ENCODE measurements at places on chromosomes 16 and 17. TPM values are rescaled to one million over a fixed set of nuclear protein-coding genes. Genes with fewer than 3 reads are reported as not detected.
A peak's percentile ranks its signal among the peaks of the same experiment; 100 is the strongest.

- peak overlapping the region; percentile 39 for H3K4me3 ChIP-seq
- no peak for DNase-seq
- H3K36me3 ChIP-seq = no peaks in the 10 kb centered on the region
- peaks cover 13% of the 10 kb centered on the region for H3K4me1 ChIP-seq
- no peak overlapping the region for H3K27ac ChIP-seq
- no peaks in the 10 kb centered on the region for H3K27me3 ChIP-seq
Measured at GRCh38 chr17:64411999-64412771, 21.5 kb upstream of the PECAM1 start.

Gene FLOT2
- 60.1 TPM for total RNA-seq

Gene SEPTIN1
- 169 TPM for total RNA-seq

DNA sequence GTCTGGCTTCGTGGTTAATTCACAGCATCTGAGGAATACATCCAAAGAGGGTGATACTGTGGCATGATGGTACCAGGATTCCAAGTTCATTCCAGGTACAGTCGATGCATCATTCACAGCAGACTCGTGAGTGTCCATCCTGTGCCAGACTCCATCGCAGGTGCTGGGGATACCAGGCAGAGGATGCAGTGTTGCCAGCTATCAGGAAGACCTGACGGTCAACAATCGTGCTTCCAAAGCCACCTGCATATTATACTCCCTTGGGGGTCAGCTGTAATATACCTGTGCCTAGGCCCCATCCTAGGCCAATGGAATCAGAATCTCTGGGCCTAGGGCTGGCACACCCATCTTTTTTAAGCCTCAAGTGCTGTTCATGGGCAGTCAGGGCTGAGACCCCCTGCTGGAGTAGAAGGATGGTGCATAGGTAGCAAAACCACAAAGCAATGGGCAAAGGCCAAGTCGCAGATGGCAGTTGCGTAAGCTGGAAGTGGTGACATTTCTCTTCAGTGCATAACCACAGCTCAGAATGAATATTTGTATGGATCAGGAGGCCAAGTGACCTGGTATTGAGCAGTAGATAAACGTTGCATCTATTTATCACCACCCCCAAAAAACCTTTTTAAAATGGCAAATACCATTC is 42.9 kb upstream of the C16orf78 start:
- DNase-seq = no peak
- no peaks in the 10 kb centered on the region for H3K36me3 ChIP-seq
- H3K4me1 ChIP-seq = no peaks in the 10 kb centered on the region
- H3K27ac ChIP-seq = no peak overlapping the region

- H3K27ac ChIP-seq = no peak overlapping the region
- DNase-seq = peak; percentile 13
- no peaks in the 10 kb centered on the region for H3K36me3 ChIP-seq
- H3K4me3 ChIP-seq = no peak overlapping the region
- H3K27me3 ChIP-seq = peaks cover 9% of the 10 kb centered on the region
Measured at GRCh38 chr16:87276091-87276701, 41.0 kb downstream of the C16orf95 start.

- peaks cover 36% of the 10 kb centered on the region for H3K4me1 ChIP-seq
- H3K36me3 ChIP-seq = peaks cover 7% of the 10 kb centered on the region
- no peaks in the 10 kb centered on the region for H3K27me3 ChIP-seq
- DNase-seq = no peak
- peak overlapping the region; percentile 11 for H3K27ac ChIP-seq
Measured at GRCh38 chr17:80830020-80830780, 161.4 kb upstream of the CHMP6 start.

DNA sequence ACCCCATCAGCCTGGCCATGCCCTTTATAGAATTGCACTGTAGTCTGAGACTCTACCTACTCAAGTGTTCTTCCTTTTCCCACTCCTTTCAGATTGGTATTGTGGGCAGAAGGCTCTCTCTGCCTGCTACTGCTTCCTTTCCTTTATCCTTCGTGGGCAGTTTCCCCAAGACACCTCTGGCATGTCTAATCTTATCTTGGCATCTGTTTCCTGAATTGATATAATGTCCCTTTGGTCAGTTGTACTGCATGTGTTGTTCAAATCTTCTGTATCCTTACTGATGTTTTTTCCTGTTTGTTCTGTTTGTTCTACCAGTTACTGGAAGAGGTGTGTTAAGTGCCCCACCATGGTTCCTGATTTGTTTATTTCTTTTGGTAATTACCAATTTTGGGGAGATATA is 29.5 kb upstream of the MSI2 start:
- H3K36me3 ChIP-seq = no peaks in the 10 kb centered on the region
- no peak overlapping the region for H3K27ac ChIP-seq
- no peak overlapping the region for H3K4me3 ChIP-seq
- DNase-seq = no peak
- no peaks in the 10 kb centered on the region for H3K4me1 ChIP-seq

Gene LGALS9
- 18.4 TPM for total RNA-seq

- peaks cover 5% of the 10 kb centered on the region for H3K27me3 ChIP-seq
- H3K4me1 ChIP-seq = no peaks in the 10 kb centered on the region
- no peak overlapping the region for H3K4me3 ChIP-seq
Measured at GRCh38 chr17:56083475-56083874, 69.8 kb upstream of the ANKFN1 start.

DNA sequence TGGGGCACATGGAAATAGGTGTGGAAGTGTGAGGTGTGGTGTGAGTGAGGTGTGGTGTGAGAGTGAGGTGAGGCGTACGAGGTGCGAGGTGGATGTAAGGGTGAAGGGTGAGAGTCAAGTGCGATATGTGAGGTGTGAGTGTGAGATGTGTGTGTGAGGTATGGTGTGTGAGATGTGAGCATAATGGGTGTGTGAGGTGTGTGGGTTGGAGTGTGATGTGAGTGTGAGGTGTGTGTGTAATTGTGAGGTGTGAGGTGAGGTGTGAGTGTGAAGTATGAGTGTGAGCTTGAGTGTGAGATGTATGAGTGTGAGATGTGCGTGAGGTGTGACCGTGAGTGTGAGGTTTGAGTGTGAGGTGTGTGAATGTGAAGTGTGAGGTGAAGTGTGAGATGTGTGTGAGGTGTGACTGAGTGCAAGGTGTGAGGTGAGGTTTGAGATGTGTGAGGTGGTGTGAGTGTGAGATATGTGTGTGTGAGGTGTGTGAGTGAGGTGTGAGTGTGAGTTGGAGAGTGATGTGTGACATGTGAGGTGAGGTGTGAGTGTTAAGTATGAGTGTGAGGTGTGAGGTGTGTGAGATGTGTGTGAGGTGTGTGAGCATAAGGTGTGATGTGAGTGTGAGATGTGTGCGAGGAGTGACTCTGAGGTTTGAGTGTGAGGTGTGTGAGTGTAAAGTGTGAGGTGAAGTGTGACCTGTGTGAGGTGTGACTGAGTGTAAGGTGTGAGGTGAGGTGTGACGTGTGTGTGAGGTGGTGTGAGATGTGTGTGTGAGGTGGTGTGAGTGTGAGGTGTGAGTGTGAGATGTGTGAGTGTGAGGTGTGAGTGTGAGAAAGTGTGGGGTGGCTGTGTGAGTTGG is 354.0 kb downstream of the FOXL1 start:
- no peak for DNase-seq
- no peak overlapping the region for H3K4me3 ChIP-seq
- H3K27ac ChIP-seq = no peak overlapping the region
- H3K36me3 ChIP-seq = no peaks in the 10 kb centered on the region

GRCh38 chr17:61662741-61663140 is 71.7 kb upstream of the NACA2 start:
- no peak overlapping the region for H3K27ac ChIP-seq
- no peak for DNase-seq
- H3K27me3 ChIP-seq = peaks cover 10% of the 10 kb centered on the region
- H3K36me3 ChIP-seq = no peaks in the 10 kb centered on the region
- H3K4me3 ChIP-seq = no peak overlapping the region

Gene C17orf100
- total RNA-seq = 1.6 TPM

Gene CSH2
- total RNA-seq = not detected

- no peaks in the 10 kb centered on the region for H3K27me3 ChIP-seq
- peak; percentile 75 for DNase-seq
- peaks cover 65% of the 10 kb centered on the region for H3K36me3 ChIP-seq
- H3K4me1 ChIP-seq = peaks cover 88% of the 10 kb centered on the region
- peak overlapping the region; percentile 82 for H3K27ac ChIP-seq
Measured at GRCh38 chr17:38893607-38894006, 23.7 kb downstream of the LASP1 start.

- peaks cover 5% of the 10 kb centered on the region for H3K27me3 ChIP-seq
- H3K27ac ChIP-seq = no peak overlapping the region
- H3K36me3 ChIP-seq = no peaks in the 10 kb centered on the region
- no peak overlapping the region for H3K4me3 ChIP-seq
Measured at GRCh38 chr16:66220702-66221101, 145.8 kb upstream of the CDH5 start.

DNA sequence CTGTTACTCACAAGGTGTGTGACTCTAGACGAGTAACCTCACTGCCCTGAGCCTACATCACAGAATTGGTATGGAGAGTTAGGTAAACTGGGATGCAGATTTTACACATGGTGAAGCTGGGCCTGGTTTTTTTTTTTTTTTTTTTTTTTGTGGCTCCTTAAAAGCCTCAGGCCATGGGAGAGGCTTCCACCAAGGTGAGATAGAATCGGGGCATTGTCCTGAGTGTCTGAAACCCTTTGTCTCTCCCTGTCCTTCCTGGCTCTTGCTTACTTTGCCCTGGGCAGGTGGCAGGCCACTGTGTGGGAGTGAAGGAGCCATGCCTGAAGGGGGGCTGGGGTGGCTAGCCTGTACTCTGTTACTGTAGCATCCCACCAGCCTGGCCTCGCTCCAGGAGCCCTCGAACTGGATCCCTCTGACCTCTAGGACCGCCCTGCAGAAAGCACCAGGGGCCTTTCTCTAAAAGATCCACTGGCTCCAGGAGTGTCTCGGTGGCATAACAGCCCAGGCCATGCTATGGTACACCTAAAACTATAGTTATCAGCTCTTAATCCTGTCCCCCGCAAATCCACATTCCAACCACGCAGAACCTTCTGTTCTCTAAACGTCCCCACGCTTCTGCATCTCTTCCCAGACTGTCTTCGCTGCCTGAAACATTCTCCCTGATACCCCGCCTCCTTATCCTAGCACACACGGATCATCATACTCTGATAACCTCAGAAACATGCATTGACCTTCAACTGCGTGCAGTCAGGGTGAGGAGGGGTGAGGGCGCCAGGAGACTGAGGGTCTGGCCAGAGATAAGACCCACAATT is 1.7 kb upstream of the SLC13A2 start:
- no peak for DNase-seq
- no peak overlapping the region for H3K4me3 ChIP-seq

DNA sequence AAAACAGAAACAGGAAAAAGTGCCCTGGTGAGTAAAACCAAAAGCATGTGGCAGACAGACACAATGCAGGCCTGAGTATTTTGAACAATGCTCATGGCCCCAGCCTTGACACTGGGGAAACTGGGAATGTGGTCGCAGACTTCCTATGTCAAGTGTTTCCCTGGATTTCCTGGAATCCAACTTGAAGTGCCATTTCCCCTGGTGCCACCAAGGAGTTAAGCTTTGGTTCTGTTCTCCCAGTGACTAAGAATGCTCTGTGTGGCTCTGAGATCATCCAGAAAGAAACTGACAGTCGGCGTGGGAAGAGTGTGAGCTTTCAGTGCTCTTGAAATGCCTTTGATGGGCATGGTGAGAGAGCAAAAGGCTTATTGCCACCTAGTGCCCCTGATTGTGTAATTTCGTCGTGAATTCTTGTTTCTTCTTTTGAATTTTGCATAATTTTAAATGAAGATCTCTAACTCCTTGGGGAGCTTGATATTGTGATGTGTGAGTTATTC is 96.0 kb downstream of the YPEL2 start:
- no peaks in the 10 kb centered on the region for H3K36me3 ChIP-seq
- H3K4me3 ChIP-seq = no peak overlapping the region
- H3K4me1 ChIP-seq = peaks cover 20% of the 10 kb centered on the region

Gene MT1F
- 7.7 TPM for total RNA-seq

GRCh38 chr17:55576237-55576995 is 65.2 kb upstream of the SMIM36 start:
- no peak overlapping the region for H3K27ac ChIP-seq
- DNase-seq = no peak
- peaks cover 5% of the 10 kb centered on the region for H3K4me1 ChIP-seq
- H3K27me3 ChIP-seq = peaks cover 2% of the 10 kb centered on the region
- H3K36me3 ChIP-seq = no peaks in the 10 kb centered on the region

All from activated CD8-positive, alpha-beta T cell treated with anti-CD3 and anti-CD28 coated beads for 36 hours (primary cell).